ENCODE measurements at places on chromosomes 3 and 15.

DNA sequence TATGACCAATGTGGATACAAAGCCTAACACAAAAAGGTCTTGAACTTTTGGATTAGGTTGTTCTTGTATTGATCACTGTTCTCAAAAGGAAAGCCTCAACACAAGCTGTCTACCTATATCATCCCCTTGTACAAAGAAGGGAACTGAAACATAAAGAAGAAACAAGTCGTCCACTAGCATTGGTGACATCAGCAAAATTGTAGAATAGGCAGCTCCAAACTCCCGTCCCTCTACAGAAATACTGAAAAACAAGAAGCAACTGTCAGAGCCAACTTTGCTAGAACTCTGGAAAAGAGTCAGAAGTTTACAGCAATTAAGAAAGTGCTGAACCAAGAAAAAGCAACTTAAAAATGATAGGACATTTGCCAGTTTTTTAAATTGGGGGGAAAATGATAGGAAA is 7.5 kb upstream of the NR1I2 start:
- no peak overlapping the region for H3K4me3 ChIP-seq
- H3K27ac ChIP-seq = no peak overlapping the region
- no peaks in the 10 kb centered on the region for H3K27me3 ChIP-seq
- no peak for DNase-seq

DNA sequence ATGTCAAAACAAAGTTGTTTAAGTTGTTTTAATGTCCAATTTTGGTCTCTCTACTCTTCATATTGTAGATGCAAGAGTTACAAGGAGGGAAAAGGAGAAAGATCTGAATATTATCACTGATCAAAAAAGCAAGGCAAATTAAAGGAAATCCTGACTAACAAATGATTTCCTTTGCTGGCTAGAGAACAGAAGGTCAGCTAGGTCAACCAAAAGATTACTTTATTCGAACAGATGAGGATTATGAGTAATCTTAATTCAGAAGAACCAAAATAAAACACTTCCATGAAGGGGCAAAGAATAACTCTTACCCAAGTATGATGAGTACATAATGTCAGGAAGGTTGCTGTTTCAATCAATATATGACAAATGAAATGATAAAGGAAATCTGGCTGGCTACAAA is 33.8 kb downstream of the CPNE4 start:
- H3K36me3 ChIP-seq = no peaks in the 10 kb centered on the region
- no peak overlapping the region for H3K4me3 ChIP-seq
- no peak for DNase-seq
- no peaks in the 10 kb centered on the region for H3K27me3 ChIP-seq

DNA sequence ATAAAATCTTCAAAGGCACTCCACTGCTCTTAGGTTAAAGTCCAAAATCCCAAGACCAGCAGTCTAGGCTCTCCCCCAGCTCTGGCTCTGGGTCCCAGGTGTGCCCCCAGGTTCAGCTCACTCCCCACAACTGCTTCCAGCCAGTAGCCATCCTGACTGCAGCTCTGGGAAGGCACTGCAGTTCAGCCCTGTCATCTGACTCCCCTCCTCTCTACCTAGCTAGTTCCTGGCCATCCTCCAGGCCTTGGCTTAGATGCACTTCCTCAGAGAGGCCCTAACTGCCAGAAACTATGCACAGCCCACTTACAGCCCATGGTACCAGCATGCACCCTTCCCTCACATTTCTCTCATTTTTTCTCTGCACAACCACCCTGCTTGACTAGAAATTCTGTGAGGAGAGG is 25.5 kb downstream of the TBC1D2B start:
- H3K27me3 ChIP-seq = no peaks in the 10 kb centered on the region
- H3K4me1 ChIP-seq = peaks cover 50% of the 10 kb centered on the region
- peak overlapping the region; percentile 66 for H3K27ac ChIP-seq
- no peak overlapping the region for H3K4me3 ChIP-seq
- H3K36me3 ChIP-seq = no peaks in the 10 kb centered on the region

DNA sequence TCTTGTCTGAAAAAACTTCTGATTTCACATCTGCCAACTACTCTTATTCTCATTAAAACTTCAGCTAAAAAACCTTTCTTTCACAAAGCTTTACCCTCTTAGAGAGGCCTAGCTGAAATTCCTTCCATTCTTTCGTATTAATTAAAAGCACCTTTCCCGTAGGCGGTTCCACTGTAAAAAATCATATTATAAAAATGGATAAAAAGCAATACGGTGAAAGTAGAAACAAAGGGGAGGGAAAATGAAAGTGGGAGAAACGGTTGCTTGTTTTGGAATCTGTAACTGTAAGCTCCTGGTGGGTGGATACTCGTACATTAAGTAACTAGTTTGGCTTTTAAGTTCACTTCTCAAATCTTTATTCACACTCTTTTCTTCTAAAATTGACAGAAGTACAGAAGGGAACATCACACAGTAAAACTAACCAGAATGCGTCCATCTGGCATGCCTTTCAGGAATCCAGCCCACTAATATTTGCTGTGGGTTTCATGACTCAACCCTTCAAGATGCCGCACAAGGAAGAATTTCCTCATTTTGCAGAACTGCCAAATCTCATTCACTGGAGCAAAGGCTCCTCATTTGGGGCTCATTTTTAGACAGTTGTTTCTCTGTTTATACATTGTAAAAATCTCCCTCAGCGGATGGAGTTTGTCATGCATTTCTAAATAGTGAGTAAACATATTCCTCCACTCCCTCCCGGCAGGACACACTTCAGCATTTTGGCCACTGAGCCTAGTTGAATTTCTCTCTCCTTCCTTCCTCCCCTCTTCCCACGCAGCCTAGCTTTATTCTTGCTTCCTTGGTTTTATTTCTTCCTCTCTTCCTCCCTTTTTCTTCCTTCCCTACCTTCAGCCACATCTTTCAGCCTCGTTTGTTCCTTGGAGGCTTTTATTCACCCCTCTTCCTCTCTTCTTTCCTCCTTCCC is 419.5 kb upstream of the NAALADL2 start:
- H3K27ac ChIP-seq = peak overlapping the region; percentile 78
- H3K36me3 ChIP-seq = no peaks in the 10 kb centered on the region
- H3K4me1 ChIP-seq = peaks cover 20% of the 10 kb centered on the region
- H3K4me3 ChIP-seq = peak overlapping the region; percentile 50
- peak; percentile 71 for DNase-seq

GRCh38 chr3:37922721-37923568 is 61.3 kb downstream of the CTDSPL start:
- no peak overlapping the region for H3K27ac ChIP-seq
- no peaks in the 10 kb centered on the region for H3K27me3 ChIP-seq
- H3K36me3 ChIP-seq = no peaks in the 10 kb centered on the region
- peaks cover 15% of the 10 kb centered on the region for H3K4me1 ChIP-seq

DNA sequence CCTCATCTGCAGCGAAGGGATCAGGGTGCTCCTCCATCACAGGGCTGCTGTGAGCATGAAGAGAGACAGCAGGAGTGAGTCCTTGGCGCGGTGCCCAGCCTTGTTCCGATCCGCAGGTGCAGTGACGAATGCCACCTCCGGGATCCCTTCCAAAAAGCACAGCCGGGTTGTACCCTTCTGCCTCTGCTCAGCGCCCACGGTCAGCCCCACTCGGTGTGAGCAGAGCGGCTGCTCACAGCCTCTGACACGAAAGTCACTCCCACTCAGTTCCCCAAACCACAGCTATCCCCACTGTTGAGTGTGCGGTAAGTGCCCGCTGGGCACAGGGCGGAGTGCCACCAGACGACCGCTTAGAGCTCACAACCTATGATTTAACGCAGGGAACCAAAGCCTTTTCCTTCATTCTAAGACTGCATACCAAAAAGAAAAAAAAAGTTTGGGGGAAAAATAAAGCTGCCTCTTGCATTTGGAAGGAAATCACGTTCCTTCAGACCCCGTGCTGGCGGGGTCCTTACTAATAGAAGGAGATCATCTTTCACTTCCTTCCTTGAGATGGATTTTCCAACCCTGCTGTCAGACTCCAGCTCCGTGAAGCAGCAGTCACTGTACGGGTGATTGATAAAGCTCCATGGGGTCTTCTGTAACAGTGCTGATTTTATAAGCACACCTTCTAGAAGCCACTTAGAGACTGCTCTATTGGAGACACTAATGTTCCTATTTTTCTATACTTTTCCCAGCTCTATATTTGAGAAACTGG is 34.7 kb upstream of the TUBGCP5 start:
- H3K27me3 ChIP-seq = no peaks in the 10 kb centered on the region
- peaks cover 7% of the 10 kb centered on the region for H3K4me1 ChIP-seq
- DNase-seq = no peak

DNA sequence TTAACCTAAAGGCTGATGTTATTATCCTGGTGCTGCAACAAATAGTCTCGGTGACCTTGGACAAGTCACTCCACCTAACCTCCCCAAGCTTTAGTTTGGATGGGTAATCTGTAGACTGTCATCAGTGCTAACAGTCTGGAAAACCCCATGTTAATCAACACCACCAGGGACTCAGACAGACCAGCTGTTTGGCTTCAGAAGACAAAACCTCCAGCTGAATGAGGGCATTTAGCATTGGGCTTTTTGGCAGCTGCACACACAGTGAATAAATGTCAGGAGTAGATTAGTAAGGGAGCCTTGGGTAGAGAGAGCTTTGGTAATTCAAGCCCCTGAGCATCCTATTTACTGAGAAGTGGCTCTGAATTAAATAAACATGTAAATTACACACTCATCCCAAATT is 24.9 kb upstream of the C3orf80 start:
- no peaks in the 10 kb centered on the region for H3K4me1 ChIP-seq
- no peaks in the 10 kb centered on the region for H3K27me3 ChIP-seq
- H3K36me3 ChIP-seq = no peaks in the 10 kb centered on the region

GRCh38 chr3:31449318-31449717 is 83.4 kb upstream of the STT3B start:
- no peak overlapping the region for H3K4me3 ChIP-seq
- H3K27me3 ChIP-seq = no peaks in the 10 kb centered on the region
- DNase-seq = no peak
- H3K4me1 ChIP-seq = peaks cover 11% of the 10 kb centered on the region
- no peak overlapping the region for H3K27ac ChIP-seq

DNA sequence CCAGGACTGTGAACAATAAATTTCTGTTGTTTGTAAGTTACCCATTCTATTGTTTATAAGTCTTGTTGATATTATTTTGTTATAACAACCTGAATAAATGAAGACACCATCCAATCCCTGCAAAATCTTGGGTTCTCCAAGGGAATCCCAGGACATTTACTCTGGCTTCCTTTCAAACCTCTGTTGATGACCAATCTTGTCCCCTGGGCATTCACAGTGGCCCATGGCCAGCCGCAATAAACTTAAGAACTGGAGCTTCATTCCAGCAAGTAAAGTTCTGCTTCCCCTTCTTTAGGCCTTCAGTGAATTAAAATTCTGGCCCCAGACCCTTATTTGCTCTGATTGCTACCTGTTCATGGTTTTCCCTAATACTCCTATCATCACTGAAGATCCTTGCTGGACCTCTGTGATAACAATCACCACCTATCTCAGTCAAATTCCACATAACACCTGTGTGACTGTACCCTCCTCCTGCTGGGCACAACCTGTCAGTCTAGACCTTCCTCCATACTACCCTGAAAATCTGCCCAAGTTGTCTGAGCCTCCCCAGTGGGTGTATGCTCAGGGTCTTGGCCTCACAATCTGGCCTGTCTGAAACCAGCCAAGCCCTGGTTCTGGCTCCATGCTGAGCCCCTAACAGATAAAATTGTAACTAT is 153.1 kb downstream of the SEMA6D start:
- no peaks in the 10 kb centered on the region for H3K27me3 ChIP-seq
- no peak overlapping the region for H3K4me3 ChIP-seq
- H3K36me3 ChIP-seq = no peaks in the 10 kb centered on the region
- H3K4me1 ChIP-seq = no peaks in the 10 kb centered on the region
- H3K27ac ChIP-seq = no peak overlapping the region

DNA sequence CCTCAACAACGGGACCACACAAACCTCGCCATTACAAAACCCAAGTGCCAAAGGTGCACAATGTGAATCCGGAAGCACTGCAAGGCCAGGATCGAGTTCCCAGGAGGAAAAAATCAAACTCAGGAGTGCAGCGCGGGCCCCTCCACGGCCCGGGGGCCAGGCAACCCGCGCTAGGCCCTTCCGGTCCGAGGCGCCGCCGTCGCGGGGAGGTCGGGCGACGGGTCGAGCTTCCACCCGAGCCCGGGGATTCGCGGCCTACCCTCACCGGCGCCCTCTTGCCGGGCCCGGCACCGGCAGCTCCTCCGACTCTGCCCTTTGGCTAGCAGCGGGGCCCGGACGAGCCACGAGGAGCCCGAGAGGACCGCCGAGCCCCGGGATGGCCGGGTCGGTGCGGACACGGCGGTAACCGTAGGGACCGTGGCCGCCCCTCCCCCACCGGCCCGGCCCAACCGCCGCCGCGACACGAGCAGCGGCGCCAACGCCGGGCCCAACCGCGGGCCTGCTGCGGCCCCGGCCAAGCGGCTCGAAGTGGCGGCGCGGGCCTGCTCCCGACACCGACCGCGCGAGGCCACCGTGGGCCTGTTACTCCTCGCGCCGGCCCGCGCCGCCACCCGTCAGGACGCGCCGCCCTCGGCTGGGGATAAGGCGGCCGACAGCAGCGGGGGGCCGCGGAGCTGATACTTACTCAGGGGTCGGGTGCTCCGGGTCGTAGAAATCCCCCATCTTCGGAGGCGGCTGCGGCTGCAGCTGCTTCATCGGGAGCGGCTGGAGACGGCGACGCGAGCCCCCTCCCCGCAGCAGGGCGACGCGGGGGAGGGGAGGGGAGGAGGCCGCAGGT is 525 bp downstream of the SETD2 start:
- peak; percentile 60 for DNase-seq
- H3K27me3 ChIP-seq = no peaks in the 10 kb centered on the region
- H3K36me3 ChIP-seq = no peaks in the 10 kb centered on the region
- H3K4me3 ChIP-seq = peak overlapping the region; percentile 95
- H3K4me1 ChIP-seq = peaks cover 10% of the 10 kb centered on the region
- peak overlapping the region; percentile 81 for H3K27ac ChIP-seq

GRCh38 chr3:45872569-45872968 is 13.8 kb upstream of the CCR9 start:
- DNase-seq = no peak
- no peaks in the 10 kb centered on the region for H3K27me3 ChIP-seq
- H3K27ac ChIP-seq = no peak overlapping the region

- H3K27me3 ChIP-seq = no peaks in the 10 kb centered on the region
- no peak overlapping the region for H3K4me3 ChIP-seq
- H3K4me1 ChIP-seq = no peaks in the 10 kb centered on the region
- no peak for DNase-seq
- H3K36me3 ChIP-seq = no peaks in the 10 kb centered on the region
- H3K27ac ChIP-seq = no peak overlapping the region
These were observed 4.9 kb downstream of the MUC4 start for GRCh38 chr3:195806916-195807231.

- no peak for DNase-seq
- H3K4me1 ChIP-seq = peaks cover 22% of the 10 kb centered on the region
- peaks cover 5% of the 10 kb centered on the region for H3K36me3 ChIP-seq
These were observed 1.1 kb downstream of the SEC13 start for GRCh38 chr3:10319804-10320203.

GRCh38 chr3:176587089-176587488 is 610.2 kb downstream of the TBL1XR1 start:
- no peaks in the 10 kb centered on the region for H3K4me1 ChIP-seq
- no peaks in the 10 kb centered on the region for H3K27me3 ChIP-seq
- no peak overlapping the region for H3K27ac ChIP-seq
- H3K36me3 ChIP-seq = no peaks in the 10 kb centered on the region
- H3K4me3 ChIP-seq = no peak overlapping the region
- DNase-seq = no peak

- no peaks in the 10 kb centered on the region for H3K27me3 ChIP-seq
- no peak overlapping the region for H3K27ac ChIP-seq
- DNase-seq = no peak
- H3K4me1 ChIP-seq = no peaks in the 10 kb centered on the region
- no peaks in the 10 kb centered on the region for H3K36me3 ChIP-seq
These were observed 34.0 kb upstream of the ITGA11 start for GRCh38 chr15:68465861-68466560.
